Activated naive CD8-positive, alpha-beta T cell treated with anti-CD3 and anti-CD28 coated beads for 36 hours (primary cell): ENCODE measurements at places on chromosomes 7 and 10. TPM values are rescaled to one million over a fixed set of nuclear protein-coding genes. Genes with fewer than 3 reads are reported as not detected.

ZNF804B gene
- total RNA-seq, result not detected

ADAM22 gene
- 2.3 TPM for total RNA-seq

GRM3 gene
- not detected for total RNA-seq

MYO1G gene
- total RNA-seq, result 302 TPM

SAMD9 gene
- 16.8 TPM for total RNA-seq

RET gene
- not detected for total RNA-seq

RPEL1 gene
- 0.10 TPM for total RNA-seq

PUS7 gene
- 42.1 TPM for total RNA-seq

ANKRD2 gene
- total RNA-seq, result not detected

INMT gene
- total RNA-seq, result 0.08 TPM

EPHA1 gene
- total RNA-seq, result 3.4 TPM

RASSF4 gene
- total RNA-seq, result 5.6 TPM

GRCh38 chr10:33365871-33366411, 31.5 kb upstream of the NRP1 start:
- DNase-seq, result peak; percentile 15

- no peak for DNase-seq
Measured at GRCh38 chr10:28806951-28807759, 129.8 kb downstream of the BAMBI start.

- no peak for DNase-seq
Measured at GRCh38 chr10:131757285-131758058, 143.3 kb upstream of the PPP2R2D start.

DNA sequence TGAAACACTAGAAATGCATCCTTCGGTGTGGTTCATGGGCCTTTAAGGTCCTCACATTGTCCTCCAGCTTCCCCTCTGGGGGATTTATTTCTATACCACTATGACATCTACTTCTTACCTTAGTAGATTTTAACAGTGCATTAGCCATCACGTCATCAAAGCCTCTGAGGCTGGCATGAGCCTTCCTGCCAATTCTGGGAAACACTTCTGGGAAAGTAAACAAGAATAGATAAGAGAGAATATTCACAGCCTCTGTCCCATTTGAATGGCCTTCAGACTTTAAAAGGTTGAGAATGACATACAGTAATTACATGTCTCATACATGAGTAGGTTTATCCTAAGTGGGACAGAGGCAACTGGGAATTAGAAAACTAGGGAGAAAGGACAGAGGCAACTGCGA, 89.7 kb downstream of the AMPH start:
- no peak for DNase-seq

- DNase-seq, result no peak
Measured at GRCh38 chr7:36280840-36281812, 108.5 kb upstream of the ANLN start.

GRCh38 chr7:103418241-103418640, 27.8 kb downstream of the SLC26A5 start:
- no peak for DNase-seq

GRCh38 chr7:122528879-122529481, 169.9 kb downstream of the RNF133 start:
- DNase-seq, result no peak

DNA sequence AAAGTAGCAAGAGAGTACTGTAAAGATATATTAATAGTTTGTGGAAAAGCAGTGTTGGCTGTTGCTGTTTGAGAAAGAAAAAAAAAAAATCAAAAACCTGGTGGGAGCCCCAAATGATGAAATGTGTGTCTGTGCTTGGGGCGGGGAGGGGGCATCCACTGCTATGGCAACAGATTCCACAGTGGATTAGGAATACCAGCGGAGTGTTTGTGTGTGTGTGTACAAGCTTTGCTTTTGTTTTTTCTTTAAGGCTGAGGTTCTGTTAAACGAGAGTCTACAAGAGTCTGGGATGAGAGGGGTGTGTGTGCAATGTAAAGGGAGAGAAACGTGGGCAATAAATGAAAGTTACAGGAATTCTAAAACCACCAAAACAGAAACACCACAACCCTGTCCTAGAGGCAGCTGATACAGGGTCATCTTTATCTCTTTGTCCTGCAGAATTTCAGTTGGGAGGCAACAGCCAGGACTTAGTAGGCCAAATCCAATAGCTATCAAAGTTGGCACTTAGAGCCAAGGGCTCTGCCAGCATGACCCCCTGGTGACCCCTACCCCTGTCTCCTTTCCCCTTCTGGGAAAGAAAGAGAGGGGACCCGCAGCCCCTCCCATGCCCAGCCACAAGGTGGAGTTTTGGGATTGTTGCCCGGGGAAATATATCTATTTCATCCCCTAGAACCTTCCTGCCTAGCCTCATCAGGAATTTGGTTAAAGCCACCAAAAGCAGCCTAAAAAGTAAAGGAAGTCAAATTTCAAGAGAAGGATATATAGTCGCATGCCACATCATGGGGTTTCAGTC, 85.4 kb downstream of the OSBPL3 start:
- DNase-seq, result no peak

DNA sequence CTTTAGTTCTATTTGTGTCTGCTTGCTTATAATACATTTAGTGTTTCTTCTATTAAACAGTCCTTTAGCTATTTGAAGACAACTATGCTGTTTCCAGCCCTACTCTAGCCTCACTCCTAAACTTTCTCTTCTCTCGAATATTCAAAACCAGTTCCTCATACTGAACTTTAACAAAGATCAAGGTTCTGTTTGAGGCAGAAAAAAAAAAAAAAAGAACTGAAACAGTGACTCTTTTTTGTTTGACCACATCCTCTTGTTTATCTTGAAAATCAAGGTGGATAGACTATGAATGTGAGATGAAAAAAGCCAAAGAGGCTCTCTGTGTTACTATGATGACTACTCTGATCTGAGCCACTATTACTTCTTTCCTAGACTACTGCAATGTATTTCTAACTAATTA, 154.3 kb downstream of the ZNF365 start:
- DNase-seq, result no peak

GRCh38 chr10:55734112-55734511, 626.9 kb downstream of the ZWINT start:
- DNase-seq, result no peak

- DNase-seq, result no peak
Measured at GRCh38 chr7:104150470-104150869, 57.3 kb downstream of the ORC5 start.

DNA sequence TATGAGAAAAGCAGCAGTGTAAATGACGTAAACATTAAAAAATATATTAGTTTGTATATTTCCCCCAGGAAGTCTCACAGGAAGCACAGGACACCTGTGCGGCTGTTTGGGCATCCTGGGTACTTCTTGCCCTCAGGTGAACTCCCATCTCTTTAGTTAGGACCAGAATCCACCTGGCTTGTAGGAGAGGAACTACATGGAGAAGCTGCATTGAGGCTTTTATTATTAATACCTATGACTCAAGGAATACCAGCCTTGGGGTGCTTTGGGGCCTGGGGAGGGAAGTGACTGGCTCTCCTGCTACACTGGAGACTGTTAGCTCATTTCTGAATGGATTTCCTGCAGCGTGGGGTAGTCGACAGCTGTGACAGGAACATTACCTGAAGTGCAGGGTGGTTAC, 40.0 kb upstream of the GSDME start:
- DNase-seq, result no peak

DNA sequence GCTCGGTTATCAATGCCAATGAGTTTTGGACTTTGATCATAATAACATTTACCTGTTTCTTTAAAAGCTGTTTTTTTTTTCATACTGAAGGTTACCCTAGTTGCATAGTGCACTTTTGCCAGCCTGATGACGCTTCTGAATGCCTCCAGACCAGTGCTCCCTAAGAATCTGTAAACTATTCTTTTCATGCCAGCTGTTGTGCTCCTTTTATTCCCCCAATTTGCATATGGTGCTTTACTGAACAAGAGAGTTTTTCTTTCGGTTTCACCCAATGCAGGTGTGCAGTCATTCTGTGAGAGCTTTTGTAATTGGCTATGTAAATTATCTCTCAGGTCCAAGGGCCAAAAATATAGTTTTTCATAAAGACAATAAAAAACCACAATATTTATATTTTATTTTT, 48.1 kb upstream of the GLCCI1 start:
- DNase-seq, result peak; percentile 5

GRCh38 chr7:832968-833424, 720 bp downstream of the SUN1 start:
- no peak for DNase-seq

DNA sequence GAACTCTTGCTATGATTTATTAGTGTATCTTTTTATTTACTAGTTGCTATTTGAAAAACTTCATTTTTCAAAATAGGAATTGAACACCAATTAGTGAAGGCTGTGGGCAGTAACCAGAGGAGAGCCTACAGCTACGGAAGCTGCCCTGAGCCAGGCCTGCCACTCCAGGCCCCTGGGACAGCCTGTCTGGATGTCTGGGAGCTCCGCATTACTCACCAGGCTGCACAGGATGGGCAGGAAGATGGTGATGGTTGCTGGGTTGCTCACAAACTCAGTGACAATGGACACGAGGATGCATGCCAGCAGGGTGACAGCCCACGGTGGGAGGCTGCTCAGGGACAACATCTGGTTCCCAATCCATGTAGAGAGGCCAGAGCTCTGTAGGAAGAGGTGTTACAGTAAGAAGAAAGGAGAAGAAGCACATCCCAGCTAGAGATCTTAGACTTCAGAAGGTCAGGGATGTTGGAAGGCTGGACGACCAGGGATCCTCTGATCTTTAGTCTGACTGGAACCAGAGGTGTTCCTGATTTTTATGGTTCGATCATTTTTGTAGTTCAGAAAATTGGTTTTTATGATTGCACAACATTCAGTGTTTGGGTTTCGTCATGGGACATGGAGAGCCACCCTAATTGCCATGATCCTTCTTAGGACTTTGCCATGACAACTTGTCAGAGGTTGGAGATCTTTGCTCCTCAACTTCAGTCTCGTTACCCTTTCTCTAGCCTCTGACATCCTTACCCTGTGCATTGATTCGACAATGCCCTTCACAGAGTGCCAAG, 23.2 kb downstream of the STMP1 start:
- DNase-seq, result no peak

- DNase-seq, result no peak
Measured at GRCh38 chr7:71491336-71491735, 359.4 kb downstream of the GALNT17 start.

DNA sequence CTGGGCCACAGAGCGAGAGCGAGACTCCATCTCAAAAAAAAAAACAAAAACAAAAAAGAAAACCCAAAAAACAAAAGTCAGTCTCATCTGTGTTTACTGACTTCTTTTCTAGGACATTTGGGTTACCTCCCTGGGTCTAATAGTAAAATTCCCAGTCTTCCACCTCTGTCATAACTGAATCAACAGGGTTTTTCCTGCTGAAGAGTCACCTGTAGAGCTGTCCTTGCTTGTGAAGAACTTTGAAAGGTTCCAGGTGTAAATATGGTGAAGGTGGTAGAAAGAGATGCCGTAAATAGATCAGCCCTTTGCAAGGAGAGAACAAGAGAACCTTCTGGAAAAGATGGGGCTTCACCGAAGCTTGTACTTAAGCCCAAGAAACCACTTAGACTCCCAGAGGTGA, 112.7 kb upstream of the BTBD16 start:
- no peak for DNase-seq

DNA sequence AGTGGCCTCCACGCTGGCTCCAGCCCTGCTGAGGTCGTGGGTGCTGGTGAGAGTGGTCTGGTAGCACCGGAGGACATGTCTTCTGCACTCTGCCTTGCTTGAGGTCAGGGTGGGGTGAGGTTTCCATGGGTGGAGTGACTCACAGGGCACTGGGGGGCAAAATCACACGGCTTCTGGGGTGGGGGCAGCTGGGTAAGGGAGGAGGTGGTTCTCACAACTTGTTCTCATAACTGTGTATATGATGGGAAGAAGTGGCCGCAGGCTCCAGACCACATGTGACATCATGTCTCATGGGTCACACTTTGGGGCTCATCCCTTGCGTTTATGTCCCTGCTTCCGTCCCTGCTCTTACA, 884 bp upstream of the PRF1 start:
- peak; percentile 38 for DNase-seq

GRCh38 chr7:120394595-120394994, 121.6 kb downstream of the KCND2 start:
- DNase-seq, result no peak

GRCh38 chr10:58641095-58641531, 128.4 kb downstream of the BICC1 start:
- no peak for DNase-seq

DNA sequence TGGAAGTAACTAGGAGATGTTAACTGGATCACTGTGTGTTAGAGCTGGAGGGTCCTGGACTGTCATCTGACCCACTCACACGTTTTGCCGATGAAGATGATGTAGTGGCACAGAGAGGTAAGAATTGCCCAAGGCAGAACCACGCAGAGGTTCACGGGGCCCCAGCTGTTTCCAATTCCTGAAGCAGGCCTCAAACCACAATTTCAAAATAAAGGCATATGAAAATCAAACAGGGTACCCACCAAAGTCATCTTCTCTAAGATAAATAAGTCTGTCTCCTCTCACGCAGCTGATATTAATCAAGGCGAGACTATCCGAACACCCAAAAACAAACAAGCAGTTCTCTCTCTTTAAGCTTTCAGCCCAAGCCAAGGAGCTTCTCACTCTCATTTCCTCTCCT, 113.3 kb upstream of the JCAD start:
- no peak for DNase-seq

DNA sequence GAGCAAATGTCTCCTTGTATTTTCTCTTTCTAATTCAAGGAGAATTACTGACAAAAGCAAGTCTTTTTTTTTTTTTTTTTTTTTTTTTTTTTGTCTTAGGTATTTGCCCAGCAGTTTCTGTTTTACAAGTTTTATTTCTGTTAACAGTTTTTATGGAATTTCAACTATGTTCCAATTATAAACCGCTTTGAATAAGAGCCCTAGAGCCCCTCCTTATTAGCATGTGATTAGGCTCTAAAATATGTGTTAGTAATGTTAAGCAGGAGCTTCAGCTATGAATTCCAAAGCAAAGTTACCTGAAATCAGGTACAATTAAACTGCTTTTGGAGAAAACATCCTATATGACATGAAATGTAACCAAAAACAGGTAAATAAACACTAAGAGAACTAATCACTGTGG, 997.0 kb upstream of the POT1 start:
- DNase-seq, result no peak

DNA sequence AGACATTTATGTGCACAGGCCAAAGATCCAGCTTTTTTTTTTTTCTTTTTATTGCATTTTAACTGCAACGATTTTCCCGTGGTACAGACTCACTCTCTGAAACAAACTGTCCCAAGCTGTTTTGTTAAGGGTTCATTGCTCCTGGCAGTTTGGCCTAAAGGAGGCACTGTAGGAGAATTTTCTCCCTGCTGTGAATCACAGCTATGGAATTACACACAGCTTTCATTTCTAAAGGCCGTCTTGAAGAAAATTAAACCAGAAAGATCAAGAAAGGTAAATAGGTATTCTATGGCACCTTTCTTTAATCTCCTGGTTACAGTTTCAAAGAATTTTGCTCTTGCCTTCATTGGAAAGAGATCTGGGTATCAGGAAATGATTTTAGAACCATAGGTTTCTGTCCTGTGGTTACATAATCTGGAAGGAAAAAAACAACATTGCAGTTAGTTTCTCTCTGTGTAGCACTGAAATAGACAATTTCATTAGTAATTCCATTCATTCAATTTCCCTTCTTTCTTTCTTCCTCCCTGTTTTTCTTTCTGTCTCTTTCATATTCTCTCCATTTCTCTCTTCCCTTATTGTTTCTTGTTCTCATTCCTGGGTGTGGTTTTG, 51.2 kb downstream of the PDK4 start:
- no peak for DNase-seq

- DNase-seq, result peak; percentile 55
Measured at GRCh38 chr7:128347647-128348097, 4.0 kb upstream of the RBM28 start.

- no peak for DNase-seq
Measured at GRCh38 chr7:31788883-31789680, 102.1 kb downstream of the PPP1R17 start.

- no peak for DNase-seq
Measured at GRCh38 chr7:156176039-156176438, 363.8 kb upstream of the SHH start.

GRCh38 chr10:83538047-83538446, 601.3 kb upstream of the GHITM start:
- no peak for DNase-seq
